ENCODE measurements at places on chromosomes 13 and 19.
A peak's percentile ranks its signal among the peaks of the same experiment; 100 is the strongest.

DNA sequence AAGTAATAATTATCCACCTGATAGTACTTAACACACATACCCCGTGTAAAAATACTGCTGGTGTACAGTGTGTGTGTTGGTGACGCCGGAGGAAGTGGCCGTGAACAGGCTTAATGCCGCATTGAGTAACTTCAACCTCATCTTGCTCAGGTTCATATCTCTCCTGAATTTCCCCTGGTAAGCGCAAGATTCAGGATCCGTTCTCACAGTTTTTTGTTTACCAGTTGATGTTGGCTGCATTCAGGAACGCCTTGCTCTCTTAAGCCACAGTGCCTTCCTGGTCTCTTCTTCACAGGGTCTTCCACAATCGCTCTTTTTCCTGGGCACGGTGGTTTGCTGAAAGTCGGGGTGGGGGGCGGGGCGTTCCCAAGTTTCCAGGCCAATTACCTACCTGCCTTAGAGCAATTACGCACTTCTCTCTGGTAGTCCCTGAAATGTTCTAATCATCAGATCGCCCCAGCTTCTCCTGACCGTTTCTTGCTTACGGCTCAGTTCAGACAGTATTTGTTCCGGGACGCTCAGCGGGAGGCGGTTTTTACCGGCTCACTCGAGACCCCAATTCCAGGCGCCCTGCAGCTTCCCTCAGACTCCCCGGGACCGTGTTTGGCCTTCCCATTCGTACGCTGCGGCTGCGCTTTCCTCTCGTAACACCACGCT is 706 bp upstream of the DNAJC3 start:
- peak; percentile 30 for DNase-seq

- no peak for DNase-seq
Observed at GRCh38 chr19:46076031-46076880, 35.5 kb upstream of the IGFL4 start.

GRCh38 chr19:2058570-2059421 is 7.8 kb upstream of the MKNK2 start:
- no peak for DNase-seq

GRCh38 chr19:30122431-30122830 is 180.4 kb downstream of the URI1 start:
- no peak for DNase-seq
